ENCODE measurements at places on chromosomes 2 and 18.

GRCh38 chr2:30149976-30150375 lies 3.2 kb downstream of the YPEL5 start:
- DNase-seq: no peak

DNA sequence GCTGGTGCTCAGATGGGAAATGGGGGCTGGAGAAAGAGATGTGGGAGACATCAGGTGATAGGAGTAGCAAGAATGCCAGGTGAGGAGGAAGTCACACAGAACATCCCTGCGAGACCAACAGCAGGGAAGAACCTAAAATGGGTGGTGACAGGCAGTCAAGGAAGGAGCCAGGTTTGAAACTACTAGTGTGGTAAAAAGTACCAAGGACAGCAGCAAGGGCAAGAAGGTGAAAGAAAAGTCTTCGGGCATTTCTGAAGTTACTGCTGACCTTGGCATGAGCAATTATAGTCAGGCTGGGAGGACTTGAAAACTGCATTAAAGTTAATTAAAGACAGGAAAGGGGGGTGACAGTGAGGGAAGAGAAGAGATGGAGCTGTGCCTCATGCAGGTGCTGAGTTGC lies 410.4 kb downstream of the RAD51AP2 start:
- DNase-seq: no peak

GRCh38 chr2:27441958-27442919 lies at the start of gene KRTCAP3:
Gene KRTCAP3 (plus strand): TSS chr2:27442381. CDS start chr2:27442413, 32 bp downstream.
- peak; percentile 46 for DNase-seq

DNA sequence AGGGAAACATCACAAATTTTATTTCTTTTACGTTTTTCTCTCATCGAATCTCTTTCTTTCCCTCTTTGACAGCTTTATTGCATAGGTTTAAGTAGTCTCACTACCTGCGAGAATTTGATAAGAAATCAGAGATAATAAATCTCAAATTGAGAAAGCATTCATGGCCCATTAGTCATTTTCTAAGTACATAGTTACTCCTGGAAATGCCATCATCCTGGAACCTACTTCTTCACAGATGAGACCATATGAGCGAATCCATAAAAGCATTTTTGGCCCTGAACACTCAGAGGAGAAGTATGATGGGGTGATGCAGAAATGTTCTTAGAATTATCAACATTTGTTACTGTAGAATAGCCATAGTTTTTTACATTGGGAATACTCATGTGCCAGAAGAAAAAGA lies 138.0 kb upstream of the ARHGAP28 start:
- no peak for DNase-seq

DNA sequence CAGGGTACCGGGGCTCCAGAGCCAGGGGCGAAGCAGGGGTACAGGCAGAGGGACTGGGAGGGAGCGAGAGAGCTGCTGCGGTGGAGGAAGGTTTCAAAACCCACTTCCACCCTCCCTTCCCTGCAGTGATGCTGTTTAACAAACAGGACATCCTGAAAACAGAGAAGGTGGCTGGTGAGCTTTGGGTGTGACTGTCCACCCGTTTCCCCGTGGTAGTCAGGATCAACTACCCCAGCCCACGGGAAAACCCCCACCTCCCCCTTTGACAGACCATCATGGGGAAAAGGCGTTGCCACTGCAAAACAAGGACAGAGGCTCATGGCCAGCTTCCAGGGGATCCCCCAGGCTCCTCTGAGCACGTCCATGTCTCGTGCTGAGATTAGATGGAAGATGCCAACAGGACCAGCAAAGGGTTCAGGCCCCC lies 12.9 kb downstream of the TMEM185B start:
- DNase-seq: no peak

DNA sequence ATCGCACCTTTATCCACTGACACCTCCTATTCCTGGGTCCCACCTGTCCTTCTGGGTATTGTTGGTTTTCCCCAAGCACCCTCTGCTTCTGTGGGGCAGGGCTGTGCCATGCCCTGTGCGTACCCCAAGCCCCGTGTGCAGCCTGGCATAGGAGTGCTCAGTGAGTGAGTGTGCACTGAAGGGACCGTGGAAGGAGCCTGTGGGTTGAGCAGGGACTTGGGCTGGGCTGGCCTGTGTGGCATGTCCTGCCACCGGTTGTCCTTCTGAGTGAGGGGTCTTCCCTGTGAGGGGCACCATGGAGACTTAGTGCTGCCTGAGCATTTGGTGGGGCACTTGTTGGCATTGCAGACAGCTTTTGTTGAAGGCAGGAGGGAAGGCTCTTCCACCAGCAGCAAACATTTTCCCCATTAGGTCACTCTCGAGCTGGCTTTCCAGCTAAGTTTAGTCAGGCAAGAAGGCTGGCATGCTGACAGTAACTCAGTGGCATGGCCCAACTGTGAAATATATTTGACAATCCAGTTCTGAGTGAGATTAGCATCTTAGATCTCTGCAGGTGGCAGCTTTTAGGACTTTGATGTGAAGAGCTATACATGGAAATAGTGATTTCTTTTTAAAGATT lies 64.7 kb downstream of the LPIN1 start:
- no peak for DNase-seq

DNA sequence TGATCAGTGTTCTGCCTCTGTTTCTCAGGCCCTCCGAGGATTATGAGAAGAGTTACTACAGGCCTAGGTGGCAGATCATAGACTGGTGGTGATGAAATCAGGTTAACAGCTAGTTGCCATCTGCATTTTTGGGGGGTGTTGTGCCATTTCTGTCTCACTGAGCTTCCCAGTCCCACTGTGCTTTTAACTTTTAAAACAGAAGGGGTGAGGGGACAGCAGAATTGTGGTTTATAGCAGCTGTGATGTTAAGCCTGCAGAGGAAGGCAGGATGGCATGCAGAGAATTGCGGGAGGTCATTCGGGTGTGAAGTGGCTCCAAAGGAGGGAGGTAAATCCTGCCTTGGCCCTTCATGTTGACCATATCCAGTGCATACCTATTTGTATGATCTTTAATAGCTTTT lies 5.0 kb downstream of the CAB39 start:
- DNase-seq: no peak

DNA sequence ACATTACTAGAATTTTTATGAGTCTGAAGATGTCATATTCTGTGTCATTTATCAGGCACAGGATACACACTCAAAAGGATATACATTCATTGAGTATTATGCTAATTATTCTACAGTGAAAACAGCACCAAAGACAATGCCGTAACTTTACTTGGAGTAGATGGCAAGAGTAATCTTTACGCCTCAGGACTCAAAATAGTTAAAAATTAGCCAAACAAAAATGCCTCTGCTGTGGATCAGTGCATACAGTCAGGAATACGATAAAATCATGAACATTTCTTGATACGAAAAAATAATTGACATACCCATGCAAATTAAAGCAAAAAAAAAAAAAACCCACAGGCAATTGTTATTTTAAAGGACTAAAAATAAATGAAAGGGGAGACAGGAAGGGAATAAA lies 129.7 kb downstream of the NETO1 start:
- DNase-seq: no peak

GRCh38 chr2:39470580-39470979 lies 33.5 kb upstream of the MAP4K3 start:
- DNase-seq: no peak

- no peak for DNase-seq
Measured at GRCh38 chr2:4553241-4553640, 849.9 kb downstream of the DCDC2C start.

DNA sequence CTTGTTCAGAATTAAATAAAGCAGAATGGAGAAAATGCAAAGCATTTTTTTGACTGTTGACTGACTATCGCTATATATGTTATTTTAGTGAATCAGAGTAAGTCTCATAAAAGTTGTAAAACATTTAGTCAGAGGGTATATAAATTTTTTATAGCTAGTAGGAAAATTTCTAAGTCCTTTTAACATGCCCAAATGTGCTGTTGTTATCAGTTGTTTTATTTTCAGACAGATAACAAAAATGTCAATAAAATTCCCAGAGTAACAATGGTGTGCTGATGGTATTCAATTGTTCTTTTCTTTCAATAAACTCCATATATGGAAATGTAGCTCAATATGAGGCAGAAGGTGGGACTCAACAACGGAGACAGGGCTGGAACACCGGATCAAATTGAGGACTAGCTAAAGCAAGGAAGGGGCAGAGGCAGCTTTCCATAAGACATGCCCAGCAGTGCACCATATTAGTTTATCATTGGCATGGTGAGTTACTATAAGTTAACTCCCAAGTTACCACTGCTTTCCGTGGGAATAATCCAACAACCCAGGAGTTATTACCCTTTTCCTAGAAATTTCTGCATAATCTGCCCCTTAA lies 26.6 kb downstream of the GULP1 start:
- no peak for DNase-seq

DNA sequence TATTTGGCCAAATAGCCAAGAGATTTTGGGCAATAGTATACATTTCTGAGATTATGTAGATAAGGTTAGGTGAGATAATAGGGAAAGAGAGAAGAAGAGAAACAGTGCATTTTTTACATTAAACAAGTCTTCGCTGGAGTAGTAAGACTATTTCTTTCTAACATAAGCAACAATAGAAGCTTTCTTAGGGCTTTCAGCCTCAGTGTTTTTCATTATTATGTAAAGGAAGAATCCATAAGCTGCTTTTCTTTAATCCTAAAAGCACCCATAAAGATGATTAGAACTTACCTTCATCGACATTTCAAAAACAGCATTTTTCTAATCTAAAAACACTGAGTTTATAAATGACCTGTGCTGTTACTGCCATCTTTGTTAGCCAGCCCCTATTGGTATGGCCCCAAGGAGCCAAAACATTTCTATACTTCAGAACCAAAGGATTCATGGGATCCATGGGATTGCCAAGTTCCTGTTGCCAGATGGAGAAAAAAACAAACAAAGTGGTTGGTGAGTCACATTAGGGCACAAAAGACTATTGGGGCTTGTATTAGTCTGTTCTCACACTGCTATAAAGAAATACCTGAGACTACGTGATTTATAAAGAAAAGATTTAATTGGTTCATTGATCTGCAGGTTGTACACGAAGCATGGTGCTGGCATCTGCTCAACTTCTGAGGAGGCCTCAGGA lies 88.2 kb downstream of the SCG2 start:
- no peak for DNase-seq

- DNase-seq: no peak
Measured at GRCh38 chr2:15259356-15259756, 301.8 kb downstream of the NBAS start.

Data from stimulated activated CD4-positive, alpha-beta T cell treated with anti-CD3 and anti-CD28 coated beads, Interleukin-4, amount 100 ng/mL, for 1 hour (primary cell).